ENCODE measurements at places on chromosomes 1 and 21.

DNA sequence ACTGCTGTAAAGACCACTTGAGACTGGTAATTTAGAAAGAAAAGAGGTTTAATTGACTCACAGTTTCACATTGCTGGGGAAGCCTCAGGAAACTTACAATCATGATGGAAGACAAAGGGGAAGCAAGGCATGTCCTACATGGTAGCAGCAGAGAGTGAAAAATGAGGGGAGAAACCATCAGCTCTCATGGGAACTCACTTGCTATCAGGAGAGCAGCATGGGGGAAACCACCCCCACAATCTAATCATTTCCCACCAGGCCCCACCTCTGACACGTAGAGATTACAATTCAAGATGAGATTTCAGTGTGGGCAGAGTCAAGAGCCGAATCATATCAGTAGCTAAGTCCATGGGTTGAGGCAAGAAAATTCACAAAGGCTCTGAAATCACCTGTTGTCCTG lies 23.8 kb upstream of the LYPD8 start:
- DNase-seq = no peak

- no peak for DNase-seq
Measured at GRCh38 chr1:1612104-1612400, 3.2 kb upstream of the MIB2 start.

- DNase-seq = peak; percentile 20
Measured at GRCh38 chr1:147225193-147225730, at the start of gene FMO5. Gene FMO5 (minus strand): TSS chr1:147225339. CDS start chr1:147225029, 310 bp downstream.

GRCh38 chr1:30314591-30314990 lies 408.8 kb downstream of the MATN1 start:
- DNase-seq = no peak

- no peak for DNase-seq
Measured at GRCh38 chr1:76872944-76873343, 5.7 kb downstream of the ST6GALNAC5 start.

- no peak for DNase-seq
Measured at GRCh38 chr1:111733183-111733991, 5.8 kb downstream of the INKA2 start.

DNA sequence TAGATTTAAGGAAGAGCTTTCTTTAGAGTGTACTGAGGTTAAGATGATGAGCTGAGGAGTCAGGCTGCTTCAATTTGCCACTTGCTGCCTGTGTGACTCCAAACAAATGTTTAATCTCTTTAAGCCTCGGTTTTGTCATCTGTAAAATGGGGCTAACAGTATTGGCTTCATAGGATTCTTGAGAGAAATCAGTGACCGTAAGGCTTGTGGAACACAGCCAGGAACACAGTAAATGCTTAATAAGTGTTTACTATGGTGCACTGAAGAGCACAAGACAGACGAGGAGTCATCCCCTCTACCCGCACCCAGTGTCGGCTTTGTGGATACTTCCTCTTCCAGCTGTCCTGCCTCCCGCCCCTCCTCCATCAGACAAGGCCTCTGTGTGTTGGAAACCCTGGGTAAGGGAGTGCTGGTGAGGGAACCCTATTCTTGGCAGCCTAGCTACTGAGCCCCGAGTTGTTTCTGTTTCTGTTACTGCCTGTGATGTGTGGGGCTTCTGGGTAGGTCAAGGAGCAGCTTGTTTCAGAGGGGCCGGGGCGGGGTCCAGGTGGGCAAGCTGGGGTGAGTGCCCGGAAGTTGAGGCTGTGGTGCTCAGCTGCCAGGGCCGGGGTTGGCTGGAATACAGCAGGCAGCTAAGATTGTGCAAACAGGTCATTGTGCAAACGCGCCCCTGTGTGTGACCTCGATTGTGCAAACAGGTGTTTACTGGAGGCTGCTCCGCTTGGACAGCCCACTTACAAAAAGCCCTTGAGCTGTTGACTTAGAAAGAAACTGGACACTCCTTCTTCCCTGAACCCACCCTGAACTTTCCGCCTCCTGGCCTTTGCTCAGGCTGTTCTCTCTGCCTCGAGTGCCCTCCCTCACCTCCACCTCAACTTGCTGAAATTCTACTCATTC lies 4.0 kb upstream of the CSF3R start:
- DNase-seq = no peak

- no peak for DNase-seq
Measured at GRCh38 chr1:113389359-113389952, 859 bp upstream of the MAGI3 start.

- DNase-seq = no peak
Measured at GRCh38 chr21:21751286-21751685, 753.1 kb downstream of the NCAM2 start.

DNA sequence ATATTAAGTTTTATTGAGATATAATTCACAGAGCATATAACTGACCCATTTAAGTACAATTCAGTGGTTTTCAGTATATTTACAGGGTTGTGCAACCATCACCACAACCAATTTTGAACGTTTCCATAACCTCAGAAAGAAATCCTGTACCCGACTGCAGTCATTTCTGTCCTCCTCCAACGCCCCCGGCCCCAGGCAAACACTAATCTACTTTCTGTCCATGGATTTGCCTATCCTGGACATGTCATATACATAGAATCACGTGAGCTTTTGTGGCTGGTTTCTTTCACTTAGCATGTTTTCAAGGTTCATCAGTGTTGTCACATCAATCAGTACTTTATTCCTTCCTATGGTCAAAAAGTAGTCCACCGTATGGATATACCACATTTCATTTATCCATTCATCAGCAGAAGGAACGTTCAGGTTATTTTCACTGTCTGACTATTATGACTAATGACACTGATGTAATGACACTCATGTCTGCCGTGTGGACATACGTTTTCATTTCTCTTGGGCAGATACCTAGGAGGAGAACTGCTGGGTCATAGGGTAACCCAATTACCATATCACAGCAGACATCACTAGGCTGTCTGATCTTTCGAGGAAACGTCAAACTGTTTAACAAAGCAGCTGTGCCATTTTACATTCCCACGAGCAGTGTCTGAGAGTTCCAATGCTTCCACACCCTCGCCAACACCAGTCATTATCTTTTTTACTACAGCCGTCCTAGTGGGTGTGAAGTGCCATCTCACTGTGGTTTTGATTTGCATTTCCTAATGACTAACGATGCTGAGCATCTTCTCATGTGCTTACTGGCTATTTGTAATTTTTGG lies 30.8 kb downstream of the MRPL37 start:
- peak; percentile 69 for DNase-seq

Measured in stimulated activated effector memory CD8-positive, alpha-beta T cell treated with anti-CD3 and anti-CD28 coated beads, Interleukin-12 subunit alpha, Interleukin-12 subunit beta, amount 100 ng/mL, for 72 hours (primary cell).